ENCODE measurements at places on chromosomes 5 and 9.

GRCh38 chr9:35907711-35908503 is 1.4 kb upstream of the SPAAR start:
- no peak for DNase-seq

- DNase-seq: no peak
These were observed 26.7 kb upstream of the FRMPD1 start for GRCh38 chr9:37624073-37624472.

DNA sequence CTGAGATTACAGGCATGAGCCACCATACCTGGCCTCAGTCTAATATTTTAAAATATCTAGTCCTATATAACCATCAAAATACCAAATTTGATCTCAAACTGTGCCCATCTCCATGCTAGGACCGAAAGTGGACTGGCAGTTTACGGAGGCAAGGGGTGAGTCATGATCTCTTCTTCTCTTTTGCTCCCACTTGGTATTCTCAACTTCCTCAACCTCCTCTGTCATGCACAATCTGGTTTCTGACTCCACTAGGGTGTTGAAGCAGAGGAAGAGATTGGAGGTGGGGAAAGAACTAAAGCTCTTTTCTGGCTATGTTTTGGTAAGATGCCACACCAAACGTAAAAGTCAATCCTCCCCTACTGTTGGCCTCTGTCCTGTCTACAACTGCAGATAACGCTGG is 55.9 kb upstream of the CEMIP2 start:
- no peak for DNase-seq

DNA sequence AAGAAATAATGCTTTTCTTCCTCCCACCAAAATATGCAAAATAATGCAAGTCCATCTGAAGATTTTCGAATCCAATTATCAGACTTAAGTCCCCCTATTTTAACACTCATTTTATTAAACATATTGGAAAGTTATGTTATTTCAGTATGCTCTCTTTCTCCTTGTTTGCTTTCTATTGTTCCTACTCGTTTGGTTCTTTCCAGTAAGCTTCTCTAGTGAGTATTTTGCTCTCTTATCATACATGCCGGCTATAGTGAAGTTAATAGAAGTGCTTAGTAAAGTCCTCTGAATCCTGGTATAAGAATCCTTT is 517 bp downstream of the ALDH1A1 start:
- no peak for DNase-seq

GRCh38 chr9:87405677-87406542 is 91.8 kb upstream of the DAPK1 start:
- DNase-seq: no peak

DNA sequence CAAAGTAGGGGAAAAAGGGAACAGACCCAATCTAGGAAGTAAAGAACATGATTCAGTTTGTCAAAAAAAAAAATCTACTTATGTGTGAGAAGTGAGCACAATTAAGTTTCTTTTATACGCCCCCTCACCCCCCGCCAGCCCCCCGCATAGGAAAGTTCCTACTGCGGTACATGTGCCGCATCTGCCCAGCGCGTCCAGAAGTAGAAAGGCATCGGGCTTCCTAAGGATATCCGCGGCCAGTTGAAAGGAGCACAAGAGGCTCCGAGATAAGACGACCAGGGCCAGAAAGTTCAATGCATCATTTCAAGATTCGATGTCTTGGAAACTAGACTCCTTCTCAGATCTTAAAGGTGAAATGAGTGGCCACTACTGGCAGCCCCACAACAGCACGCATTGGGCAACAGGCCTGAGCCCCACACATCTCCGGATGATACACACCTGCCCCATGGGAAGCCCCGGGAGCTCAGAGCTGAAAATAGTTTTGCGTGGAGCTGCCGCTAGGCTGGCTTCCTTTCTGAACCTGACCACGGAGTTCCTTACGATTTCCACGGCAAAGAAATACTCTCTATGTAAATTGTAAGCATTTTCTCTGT is 203.9 kb downstream of the RAB3C start:
- DNase-seq: no peak

DNA sequence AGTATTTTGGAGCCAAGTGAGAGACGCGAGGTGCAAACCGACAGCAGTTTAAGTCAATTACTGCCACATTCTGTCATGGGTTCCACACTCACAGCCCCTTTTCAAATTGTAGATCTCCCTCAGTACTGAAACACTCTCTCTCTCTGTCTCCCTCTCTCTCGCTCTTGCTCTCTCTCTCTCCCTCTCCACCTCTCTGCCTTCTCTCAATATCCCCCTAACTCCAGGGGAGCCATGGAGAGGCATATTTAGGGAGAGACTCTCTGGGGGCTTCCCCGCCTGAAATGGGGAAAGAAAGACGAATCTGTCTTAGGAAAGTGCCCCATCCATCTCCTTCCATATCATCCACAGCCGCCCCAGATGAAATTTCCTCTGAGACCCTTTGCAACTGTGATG is 1.6 kb downstream of the BRINP1 start:
- DNase-seq: no peak

DNA sequence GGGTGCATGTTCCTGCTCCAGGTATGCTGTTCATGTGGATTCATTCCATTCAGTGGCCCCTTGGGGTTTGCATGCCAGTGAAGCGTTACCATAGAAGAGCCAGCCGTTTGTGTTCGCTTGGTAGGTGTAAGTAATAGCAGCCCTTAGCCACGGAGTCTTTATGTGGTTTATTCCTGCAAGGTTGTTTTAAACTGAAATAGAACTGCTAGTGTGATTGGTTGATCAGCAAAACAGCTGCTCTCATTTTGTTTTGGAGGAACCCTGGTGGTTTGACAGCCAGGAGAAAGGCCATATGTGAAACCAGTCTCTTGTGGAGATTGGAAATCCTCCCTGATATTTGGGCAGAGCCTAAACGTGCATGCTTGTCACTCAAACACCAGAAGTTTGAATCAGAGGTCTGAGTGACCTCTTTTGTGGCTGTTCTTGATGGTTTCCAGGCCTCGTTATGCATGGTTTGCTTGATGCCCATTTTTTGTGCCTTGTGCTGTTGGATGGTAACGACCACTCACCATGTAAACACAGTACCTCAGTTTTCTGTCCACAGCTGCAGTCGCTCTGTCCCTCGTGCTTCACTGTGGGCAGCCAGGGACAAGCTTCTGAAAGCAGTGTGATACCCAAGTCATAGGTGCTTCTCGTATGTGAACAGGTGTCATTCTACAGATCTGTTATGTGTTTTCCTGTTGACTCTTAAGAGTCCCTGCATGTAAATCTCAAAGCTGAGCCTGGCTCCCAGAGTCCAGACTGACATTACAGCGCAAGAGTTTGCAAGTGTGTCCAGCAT is 58.3 kb upstream of the NXNL2 start:
- no peak for DNase-seq

- no peak for DNase-seq
These were observed 6.2 kb downstream of the NEK6 start for GRCh38 chr9:124263800-124264426.

- no peak for DNase-seq
These were observed 562.4 kb upstream of the CLINT1 start for GRCh38 chr5:158421319-158421718.

DNA sequence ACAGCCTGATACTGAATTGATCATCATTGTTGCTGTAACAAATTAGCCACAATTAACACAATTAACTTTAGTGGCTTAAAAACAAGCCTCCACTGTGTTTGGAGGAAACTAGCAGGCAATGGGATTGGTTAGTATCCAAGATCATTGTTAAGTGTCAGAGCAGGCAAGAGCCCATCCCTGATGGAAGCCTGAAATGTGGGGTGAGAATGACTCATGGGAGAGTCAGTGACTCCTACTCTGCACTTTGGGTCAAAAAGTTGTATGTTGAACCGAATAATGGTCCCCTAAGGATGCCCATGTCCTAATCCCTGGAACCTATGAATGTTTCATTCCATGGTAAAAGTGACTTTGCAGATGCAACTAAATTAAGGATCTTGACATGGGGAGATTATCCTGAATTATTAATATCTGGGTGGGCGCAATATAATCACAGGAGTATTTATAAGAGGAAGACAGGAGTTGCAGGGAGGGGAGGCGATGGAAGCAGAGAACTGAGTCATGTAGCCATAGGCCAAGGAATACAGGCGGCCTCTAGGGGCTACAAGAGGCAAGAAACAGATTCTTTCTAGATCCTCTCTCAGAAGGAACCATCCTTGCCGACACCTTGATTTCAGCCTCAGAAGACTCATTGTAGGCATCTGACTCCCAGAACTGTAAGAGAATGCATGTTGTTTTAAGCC is 28.8 kb downstream of the ALG2 start:
- no peak for DNase-seq

GRCh38 chr5:40346901-40347300 is 332.8 kb upstream of the PTGER4 start:
- no peak for DNase-seq

- DNase-seq: no peak
These were observed 219.6 kb downstream of the CTNND2 start for GRCh38 chr5:11684607-11685006.

DNA sequence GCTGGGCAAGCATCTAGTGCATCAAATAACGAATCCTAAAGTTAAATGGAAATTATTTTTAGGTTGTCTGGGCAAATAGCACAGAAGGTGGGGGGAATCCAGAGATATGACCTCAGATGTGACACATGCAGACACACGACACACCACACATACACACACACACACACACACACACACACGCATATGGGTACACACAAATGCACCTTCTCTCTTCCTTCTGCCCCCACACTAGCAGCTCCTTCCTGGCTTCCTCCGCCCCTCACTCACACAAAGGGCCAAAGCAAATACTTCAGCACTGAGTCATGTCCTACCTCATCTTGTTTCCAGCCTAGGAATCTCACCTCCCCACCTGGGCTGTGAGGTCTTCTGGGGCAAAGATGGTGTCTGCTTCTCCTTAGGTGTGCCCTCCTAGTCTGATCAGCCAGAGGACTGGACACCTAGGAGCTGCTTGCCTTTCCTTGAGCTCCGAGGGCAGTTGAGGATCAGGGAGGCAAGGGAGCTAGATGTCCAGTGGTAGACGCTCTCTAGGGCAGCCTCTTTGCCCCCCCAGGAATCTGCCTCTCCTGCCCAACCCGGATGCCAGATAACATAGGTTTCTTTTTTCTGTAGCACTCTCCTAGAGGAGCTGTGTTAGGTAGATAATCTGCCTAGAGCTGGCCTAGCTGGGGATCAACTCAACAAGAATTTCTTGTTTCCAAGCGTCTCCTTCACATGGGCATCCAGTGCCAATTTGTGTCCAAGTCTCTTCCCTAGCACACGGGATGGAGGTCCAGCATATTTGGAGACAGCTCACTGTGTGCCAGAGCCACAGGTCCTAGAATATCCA is 14.3 kb upstream of the JADE2 start:
- no peak for DNase-seq

- DNase-seq: peak; percentile 44
These were observed 4.6 kb upstream of the MYOZ3 start for GRCh38 chr5:150656191-150657132.

GRCh38 chr5:142601432-142601831 is 84.5 kb downstream of the FGF1 start:
- DNase-seq: no peak

GRCh38 chr9:74803376-74804017 is 84.2 kb downstream of the TRPM6 start:
- no peak for DNase-seq

DNA sequence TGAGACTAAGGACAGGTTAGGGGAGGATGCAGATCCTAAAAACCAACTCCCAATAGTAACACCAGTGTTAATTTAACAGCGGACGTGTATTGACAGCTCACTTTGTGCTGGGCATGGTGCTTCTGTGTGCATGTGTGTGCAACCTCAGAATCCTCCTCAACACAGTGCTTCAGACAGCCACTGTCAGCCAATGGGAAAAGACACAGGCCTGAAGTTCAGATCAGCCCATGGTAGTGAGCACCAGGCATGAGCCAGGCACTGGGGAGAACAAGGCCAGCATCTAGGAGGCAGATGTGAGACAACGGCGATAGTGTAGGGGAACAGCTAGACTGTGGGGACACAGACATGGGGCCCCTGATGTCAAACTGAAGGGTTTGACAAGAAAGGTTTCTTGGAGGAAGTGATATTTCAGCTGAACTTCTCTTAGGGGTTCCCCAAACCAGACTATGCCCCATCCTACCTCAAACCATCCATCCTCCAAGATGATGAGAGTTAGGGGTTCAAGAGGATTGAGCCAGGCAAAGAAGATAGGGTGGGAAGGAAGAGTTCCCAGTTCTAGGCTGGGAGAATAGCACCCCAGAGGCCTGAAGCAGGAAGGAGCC is 71.5 kb upstream of the PSD2 start:
- no peak for DNase-seq

DNA sequence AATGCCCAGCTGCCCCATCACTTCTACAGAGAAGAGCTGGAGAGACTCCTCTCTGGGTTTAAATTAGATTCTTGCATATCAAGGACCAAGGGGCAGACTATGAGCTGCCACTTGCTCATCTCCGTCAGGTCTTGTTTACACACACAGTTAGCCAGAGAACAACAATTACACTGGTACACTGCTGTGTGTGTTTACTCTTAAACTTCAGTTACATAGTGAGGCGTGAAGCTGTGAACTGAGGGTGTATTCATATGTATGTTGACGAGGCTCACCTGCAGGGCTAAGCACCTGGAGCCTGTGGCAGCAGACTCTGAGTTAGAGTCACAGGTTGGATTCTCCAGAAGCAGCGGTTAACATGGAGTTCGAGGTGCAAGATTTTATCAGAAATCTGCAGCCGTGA is 155.4 kb upstream of the ANKH start:
- DNase-seq: no peak

- peak; percentile 42 for DNase-seq
These were observed 52.5 kb upstream of the PTGS1 start for GRCh38 chr9:122318284-122318683.

DNA sequence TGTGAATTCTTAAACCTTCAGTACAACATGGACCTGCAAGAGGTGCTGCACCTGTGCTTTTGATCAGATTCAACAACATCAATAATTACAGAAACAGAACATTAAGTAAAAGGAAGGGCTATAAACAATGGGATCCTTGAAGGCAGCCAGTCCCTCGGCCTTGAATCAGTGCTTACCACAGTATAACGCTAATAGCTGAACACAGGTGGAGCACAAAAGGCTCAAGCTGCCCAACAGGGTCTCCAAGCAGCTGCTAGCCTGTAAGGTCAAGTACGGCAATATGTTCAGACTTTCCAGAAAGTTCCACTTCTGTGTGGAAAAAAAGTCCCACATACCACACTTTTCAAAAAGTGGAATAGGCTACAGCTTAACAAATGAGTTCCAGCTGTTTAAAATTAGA is 61.9 kb upstream of the ITGA1 start:
- DNase-seq: no peak

- no peak for DNase-seq
These were observed 162.0 kb upstream of the PTCH1 start for GRCh38 chr9:95678759-95679158.

DNA sequence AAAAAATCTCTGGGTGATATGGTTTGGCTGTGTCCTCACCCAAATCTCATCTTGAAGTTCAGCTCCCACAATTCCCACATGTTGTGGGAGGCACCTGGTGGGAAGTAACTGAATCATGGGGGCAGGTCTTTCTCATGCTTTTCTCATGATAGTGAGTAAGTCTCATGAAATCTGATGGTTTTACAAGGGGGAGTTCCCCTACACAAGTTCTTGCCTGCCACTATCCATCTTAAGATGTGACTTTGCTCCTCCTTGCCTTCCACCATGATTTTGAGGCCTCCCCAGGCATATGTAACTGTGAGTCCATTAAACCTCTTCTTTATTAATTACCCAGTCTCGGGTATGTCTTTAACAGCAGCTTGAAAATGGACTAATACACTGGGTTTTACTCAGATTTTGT is 513.9 kb downstream of the TLE4 start:
- DNase-seq: no peak
